ENCODE measurements at places on chromosomes 11 and 22.

DNA sequence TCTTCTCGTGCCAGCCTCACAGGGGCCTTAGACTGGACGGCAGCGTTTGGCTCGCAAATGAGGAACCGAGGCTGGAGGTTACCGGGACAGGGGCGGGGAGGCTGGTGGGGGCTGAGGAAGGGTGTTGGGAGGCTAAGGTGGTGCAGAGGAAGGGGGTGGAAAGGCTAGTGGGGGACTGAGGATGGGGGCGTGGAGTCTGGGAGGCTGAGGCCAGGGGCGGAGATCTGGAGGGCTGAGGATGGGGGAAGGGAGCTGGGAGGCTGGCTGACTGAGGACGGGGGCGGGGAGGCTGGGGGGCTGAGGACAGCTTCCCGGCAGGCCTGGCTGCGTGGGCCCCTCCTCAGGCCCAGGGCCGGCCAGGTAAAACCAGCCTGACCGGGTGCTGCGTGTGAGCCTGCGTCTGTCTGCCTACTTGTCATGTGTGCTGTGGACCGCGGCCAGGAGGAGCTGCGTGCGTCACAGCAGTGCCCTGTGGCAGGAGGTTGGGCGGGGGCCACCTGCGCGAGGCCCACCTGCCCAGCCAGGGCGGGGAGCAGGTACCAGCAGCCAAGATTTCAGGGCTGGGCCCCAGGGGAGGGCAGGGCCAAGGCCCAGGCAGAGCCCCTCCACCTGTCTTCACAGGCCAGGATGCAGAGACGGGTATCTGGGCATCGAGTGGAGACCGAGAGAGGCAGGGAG is 9.4 kb upstream of the PIM3 start:
- ATAC-seq = no peak

DNA sequence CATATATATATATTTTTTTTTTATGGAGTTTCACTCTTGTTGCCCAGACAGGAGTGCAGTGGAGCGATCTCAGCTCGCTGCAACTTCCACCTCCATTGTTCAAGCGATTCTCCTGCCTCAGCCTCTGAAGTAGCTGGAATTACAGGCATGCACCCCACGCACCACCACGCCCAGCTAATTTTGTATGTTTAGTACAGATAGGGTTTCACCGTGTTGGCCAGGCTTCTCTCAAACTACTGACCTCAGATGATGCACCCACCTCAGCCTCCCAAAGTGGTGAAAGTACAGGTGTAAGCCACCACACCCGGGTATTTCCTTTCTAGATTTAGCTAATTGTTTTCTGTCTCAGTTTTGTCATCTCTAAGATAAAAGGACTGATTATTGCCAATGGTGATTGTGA is 821.1 kb downstream of the CNTN5 start:
- no peak for ATAC-seq

GRCh38 chr11:34451053-34451452 is 12.3 kb downstream of the CAT start:
- no peak for ATAC-seq

DNA sequence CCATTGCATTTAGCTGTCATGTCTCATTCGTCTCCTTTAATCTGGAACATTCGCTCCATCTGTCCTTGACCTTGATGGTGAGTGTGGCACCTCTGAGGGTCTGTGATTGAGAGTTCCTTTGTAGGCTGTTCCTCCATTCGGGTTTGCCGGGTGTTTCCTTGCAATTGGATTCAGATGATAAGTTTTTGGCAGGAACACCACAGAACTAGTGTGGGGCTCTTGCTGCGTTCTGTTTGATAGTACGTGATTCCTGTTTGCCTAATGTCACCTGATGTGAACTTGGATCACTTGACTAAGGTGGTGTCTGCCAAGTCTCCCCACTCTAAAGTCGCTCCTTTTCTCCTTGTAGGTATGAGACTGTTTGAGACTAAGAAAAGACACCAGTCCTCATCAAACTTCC is 109.7 kb upstream of the TMEM45B start:
- no peak for ATAC-seq

DNA sequence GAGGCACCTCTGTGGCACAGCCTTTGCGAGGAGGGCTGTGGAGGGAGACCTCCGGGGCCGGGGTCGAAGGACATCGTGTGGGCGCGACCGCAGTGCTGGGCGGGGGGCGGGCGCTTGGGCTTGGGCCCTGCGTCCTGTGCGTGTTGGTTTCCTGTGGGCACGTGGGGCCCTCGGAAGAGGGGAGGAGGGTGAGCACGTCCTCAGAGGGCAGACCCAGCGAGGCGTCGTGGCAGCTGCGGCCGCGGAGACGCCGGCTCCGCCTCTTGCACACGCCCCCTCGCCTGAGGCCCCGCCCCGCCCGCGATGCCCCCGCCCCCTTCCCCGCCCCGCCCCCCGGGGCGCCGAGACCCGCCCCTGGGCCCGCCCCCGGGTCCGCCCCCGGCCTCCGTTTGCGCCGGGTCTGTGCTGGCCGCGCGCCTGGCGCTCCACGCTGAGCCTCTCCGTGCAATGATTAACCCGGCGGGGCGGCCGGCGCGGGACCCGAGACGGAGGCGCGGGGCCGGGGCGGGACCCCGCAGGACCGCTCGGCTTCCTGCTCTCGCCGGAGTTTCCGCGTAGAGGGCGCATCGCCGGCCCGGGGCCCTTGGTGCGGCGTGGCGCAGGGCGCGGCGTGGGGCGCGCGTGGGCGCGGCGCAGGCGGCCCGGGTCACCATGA is at the start of gene PRR5:
TSS of gene PRR5 (plus strand) at position 381 of the 655 bp plus-strand sequence. CDS start at position 652, 271 bp downstream.
- ATAC-seq = peak; percentile 47

GRCh38 chr11:103988595-103988969 is 47.9 kb upstream of the DDI1 start:
- ATAC-seq = no peak

- ATAC-seq = no peak
Observed at GRCh38 chr22:30010789-30011405, 69.4 kb upstream of the HORMAD2 start.

- ATAC-seq = no peak
Observed at GRCh38 chr22:43399980-43400358, 11.8 kb upstream of the MPPED1 start.

- no peak for ATAC-seq
Observed at GRCh38 chr22:32758866-32759385, 42.6 kb upstream of the TIMP3 start.

DNA sequence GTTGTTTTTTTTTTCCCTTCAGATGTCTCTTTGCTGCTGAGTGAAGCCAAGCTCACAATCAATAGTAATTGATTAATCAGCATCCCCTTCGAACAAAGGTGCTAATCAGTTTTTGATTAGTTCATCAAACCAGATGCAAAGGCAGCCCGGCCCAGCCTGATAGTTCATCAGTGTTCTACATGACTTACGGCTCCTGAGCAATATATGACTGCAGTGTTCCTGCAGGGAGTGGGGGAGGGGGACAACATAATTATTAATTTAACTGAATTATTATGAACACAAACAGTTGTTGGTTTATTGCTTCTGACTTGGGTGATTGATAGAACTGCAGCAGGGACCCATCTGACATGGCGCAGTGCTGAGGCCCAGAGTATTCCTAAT is 315.3 kb downstream of the CADM1 start:
- no peak for ATAC-seq

DNA sequence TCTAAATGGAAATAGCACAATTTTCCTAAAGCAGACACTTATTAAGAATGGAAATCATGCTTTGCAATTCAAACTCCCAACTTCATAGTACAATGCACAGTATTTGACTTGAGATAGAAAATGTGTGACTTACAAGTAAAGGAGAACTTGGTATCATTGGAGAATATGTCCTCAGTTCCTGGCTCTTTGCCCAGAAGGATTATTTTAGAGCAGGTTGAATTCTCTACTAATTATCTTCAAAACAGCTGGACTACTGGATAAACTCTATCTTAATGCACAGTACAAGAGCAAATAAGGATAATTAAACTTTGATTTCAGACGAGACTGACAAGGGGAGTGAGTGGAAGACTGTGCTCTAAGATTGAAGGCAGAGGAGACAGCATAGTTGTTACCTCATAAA is 839.4 kb downstream of the OPCML start:
- no peak for ATAC-seq

- ATAC-seq = no peak
Observed at GRCh38 chr11:64406221-64406946, 47.4 kb downstream of the RPS6KA4 start.

DNA sequence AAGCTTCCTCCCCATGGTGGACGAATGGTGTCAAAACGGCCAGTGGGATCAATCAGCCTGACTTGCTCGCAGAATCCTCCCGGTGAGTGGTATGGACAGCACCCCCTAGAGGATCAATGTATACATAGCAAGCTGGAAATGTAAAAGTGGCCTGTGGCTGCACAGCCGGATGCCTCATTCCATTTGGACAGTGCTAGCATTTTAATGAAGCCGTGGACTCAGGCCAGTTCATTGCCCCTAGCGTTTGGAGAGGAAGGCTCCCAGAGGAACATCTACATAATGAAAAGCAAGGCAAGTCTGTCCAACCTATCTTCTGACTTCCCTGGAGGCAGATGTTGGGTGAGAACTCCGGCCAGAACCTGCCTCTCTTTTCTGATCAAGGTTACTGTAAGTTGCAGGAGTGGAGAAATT is 942.3 kb downstream of the NTM start:
- ATAC-seq = no peak

- peak; percentile 91 for ATAC-seq
Observed at GRCh38 chr11:96278039-96278897, 64.7 kb downstream of the MAML2 start.

DNA sequence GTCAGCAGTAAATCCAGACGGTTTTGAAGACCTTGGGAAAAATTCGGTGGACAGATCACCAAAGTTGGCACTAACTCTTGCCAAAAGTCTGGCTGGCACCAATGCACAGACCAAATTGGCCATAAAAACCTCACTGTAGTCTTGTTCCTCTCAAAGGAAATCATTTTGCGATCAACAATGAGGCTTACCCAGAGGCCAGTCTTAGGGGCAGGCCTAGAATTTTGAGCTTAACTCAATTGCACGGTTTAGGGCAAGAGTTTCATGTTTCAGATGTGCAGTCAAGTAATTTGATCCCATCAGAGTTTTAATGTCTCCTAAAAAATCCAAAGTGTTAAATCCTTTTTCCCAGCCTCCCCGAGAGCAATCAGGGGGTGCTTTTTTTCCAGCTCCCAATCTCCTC is 19.0 kb downstream of the MPPED2 start:
- ATAC-seq = no peak

DNA sequence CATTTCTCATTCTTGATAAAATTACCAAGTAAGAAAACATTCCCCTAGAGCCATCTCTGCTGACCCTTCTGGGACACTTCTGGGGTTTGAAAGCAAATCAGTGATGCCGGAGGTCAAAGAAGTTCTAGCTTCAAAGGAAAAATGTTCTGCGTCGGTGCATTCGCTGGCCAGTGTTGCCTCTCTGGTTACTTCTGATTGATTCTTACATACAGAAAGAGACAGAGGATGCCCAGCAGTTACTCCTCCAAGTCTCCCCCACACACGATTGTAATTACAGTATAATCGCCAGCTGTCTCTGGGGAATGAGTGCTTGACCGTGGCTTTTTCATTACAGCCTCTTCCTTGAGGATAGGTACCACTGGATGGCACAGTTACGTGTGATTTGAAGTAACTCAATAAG is 150.9 kb downstream of the SNX19 start:
- ATAC-seq = no peak

- peak; percentile 40 for ATAC-seq
Observed at GRCh38 chr11:46296528-46297448, 19.3 kb downstream of the CREB3L1 start.

DNA sequence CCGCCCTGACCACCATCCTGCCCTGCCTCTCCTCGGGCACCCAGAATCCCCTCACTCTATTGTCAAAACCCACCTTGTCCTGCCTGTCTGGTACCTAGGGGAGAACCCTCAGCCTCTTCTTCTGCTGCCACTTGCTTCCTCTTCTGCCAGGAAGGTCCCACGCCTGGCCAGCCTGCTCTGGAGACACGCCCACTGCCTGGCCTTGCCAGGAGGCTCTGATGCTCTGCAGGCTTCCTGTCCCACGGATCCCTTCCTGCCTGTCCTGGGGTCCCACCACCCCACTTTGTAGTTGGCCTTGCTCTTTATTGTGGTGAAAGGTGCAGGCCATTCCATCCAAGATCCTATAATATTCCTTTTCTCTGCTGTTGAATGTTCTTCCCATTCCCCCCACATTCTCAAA is 63.4 kb downstream of the BMAL1 start:
- no peak for ATAC-seq

DNA sequence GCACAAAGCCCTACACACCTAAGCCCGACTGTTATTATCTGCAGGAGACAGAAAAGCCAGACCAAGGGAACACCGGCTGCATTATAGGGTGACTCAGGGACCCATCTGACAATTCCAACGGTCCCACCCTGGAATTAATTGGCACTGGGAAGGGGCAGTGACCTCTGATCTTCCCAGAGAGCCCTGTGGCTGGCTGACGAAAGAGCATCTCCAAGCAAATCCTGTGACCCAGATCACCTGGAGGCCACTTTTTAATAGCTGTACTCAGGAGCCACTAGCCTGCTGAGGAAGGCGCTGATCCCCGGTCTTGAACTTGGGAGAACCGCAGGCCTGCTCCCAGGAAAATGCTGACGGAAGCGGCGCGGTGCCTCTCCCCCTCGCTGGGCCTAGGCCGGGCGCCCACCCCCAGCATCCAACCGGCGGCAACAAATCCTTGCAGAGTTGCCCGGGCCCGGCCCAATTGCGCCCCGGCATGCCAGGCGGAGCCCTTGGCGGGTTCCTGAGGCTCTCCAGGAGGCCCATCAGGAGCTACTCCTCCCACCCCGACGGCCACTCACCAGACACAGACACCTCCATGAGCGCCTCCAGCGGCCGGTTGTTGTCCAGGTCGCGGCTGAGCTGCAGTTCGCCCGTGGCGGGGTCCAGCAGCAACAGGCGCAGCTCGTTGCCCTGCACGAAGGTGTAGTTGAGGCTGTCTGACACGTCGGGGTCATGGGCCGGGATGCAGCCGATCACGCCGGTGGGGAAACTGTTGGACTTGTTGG is 4.2 kb downstream of the CELSR1 start:
- no peak for ATAC-seq

GRCh38 chr11:110356762-110357671 is 60.6 kb upstream of the RDX start:
- ATAC-seq = peak; percentile 67

- ATAC-seq = no peak
Observed at GRCh38 chr11:59266491-59266890, 53.8 kb upstream of the MPEG1 start.

DNA sequence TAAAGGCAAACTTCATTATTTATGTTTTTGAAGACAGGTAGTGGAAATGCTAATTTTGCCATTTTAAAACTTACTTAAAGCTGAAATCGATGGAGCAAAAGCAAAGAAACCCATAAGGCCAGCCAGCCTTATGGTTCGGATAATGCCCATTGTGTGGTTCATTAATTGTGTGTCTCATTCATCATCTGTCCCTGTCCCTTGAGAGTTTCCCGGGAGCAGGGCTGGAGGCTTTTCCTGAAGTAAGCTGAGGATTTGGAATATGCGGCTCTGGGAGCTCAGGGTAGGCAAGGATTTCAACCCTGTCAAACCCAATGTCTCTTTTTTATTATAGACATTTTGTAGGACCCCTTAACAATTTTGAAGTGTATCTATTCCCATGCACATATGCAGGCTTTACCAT is 790.0 kb upstream of the KIRREL3 start:
- no peak for ATAC-seq

DNA sequence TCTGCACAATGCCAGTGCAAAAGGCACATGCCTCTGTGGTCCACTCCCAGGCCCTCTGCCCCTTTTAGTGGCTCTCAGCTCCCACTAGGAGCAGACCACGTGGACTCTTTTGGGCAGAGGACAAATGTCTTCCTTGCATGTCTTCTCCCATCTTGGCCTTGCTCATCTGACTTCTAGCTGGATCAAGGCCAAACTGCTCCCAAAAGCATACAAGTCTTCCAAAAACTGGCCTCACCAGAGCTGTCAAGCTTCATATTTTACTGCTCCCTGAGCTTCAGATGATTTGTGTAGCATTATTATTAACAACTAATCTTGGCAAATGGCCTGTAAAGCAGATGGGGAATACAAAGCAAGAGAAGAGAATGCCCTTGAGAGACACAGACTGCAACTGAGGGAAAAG is 6.9 kb downstream of the SMPD1 start:
- no peak for ATAC-seq

Data from SK-N-SH treated with all-trans-retinoic acid at 6 μM for 48 hours (cell line).